MV-4-11 (cell line): ENCODE measurements at places on chromosomes 16 and 17.

GRCh38 chr17:82440991-82441627 lies 9.4 kb downstream of the CYBC1 start:
- DNase-seq, result peak; percentile 53

DNA sequence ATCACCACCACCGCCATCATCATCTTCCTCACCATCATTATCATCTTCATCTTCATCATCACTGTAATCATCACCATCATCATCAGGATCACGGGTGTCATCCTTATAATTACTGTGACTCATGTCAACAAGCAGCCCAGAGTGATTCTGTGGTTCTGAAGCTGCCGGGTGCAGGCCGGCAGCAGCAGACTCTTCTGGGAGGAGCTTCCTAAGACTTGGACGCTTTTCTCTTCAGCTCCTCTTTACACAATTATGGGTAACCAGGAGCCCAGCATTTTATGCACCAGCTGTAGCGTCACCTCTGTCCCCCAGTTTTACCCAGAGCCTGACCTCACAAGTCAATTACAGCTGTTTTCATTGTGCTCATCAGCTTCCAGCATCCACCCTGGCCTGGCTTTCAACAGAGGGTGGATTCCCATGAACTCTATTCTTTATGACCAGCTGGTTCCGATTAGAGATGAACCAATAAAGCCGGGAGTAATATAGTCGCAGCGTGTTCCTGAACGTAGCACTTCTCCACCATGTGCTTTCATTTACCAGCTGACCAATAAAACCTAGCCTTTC lies 275.8 kb downstream of the FOXL1 start:
- no peak for DNase-seq

DNA sequence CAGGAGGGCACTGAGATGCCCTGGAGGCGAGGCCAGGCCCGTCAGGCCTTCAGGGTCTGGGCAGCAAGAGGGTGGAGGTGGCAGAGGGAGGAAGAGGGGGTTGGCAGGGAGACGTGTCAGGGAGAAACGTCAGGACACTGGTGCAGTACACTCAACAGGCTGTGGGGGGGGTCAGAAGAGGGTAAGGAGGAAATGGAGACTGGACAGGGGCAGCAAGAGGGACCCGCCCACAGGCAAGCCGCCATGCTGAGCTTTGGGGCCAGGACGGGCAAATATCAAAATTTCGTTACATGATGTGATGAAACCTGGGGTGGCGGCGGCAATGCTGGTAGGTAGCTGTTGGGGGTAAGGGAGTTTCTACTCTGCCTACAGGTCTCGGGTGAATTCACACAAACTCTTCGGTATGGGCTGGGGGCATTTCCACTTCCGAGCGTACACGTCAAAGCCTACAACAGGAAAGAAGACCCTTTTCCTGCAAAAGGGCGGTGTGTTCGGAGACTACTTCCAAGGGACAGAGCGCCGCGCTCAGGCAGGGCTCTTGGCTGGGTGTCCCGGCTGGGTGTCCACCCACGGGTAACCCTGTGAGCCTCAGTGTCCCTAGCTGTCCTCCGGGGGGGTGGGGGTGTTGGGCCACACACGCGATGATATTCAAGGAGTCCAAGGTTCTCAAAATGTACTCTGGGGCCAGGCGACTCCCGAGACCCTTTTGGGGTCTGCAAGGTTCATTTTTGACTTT lies 43.3 kb upstream of the ATP2A3 start:
- no peak for DNase-seq

GRCh38 chr16:68420366-68420942 lies 27.9 kb downstream of the SMPD3 start:
- DNase-seq, result no peak

DNA sequence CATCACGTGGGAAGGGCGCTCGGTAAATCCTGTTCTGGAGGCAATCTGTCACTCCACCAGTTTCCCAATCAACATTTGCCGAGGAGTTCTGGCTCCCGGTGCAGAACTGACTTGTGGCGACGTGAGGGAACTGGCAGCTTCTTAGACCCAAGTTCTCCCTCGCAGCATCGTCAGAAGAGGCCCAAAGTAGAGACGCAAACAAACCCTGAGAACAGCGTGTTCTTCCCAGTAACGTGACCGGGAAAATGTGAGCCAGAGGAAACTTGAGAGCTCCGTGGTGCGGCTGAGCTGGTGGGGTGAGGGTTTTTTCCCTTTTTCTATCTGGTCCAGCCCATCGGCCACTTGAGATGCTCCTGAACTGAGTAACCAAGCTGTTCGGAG lies 158.9 kb upstream of the CACNG5 start:
- DNase-seq, result no peak

DNA sequence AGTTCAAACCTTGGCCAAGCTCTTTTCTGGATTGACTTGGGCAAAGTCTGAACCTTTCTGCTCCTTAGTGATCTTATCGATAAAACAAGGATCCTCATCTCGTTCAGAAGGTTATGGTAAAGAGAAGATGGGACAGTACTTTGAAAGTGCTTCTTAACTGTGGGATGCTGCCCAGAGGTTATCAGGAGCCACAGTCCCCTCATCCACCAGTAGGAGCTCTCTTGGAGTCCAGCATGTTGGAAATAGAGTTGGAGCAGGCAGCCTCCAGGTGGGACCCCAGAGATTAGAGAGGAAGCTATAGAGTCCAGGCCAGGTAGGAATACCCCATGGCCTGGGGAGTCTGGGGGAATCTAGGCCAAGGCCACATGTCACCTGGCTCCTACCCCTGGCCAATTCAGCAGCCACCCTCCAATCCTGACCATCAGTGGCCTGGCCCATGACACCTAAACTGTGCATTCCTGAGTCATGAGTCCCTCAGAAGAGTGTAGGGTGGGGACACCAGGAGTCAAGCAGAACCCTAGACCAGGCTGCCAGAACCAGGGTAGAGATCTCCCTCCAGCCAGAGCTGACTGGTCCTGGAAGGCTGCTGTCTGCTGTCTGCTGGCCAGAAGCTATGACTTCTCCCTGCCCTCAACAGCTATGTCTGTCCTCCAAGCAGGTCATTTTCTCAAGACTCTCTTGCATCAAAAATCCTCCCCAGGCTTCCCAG lies 144.3 kb downstream of the AIPL1 start:
- no peak for DNase-seq

- DNase-seq, result no peak
These were observed 27.3 kb downstream of the GRIN2C start for GRCh38 chr17:74832421-74832820.

DNA sequence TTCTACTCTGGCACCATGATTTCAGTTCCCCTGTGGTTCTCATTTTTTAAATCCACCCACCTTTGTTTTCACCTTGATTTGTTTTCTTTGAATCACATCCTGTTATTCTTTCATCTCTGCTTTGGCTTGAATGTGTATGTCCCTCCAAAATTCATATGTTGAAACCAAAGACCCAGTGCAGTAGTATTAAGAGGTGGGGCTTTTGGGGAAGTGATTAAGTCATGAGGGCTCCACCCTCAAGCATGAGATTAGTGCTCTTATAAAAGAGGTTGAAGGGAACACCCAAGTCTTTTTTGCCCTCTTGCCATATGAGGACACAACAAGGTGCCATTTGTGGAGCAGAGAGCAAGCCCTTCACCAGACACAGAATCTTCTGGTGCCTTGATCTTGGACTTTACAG lies 382.3 kb downstream of the SLC39A11 start:
- peak; percentile 35 for DNase-seq

- DNase-seq, result no peak
These were observed 291.7 kb downstream of the CEP112 start for GRCh38 chr17:65900216-65900615.

DNA sequence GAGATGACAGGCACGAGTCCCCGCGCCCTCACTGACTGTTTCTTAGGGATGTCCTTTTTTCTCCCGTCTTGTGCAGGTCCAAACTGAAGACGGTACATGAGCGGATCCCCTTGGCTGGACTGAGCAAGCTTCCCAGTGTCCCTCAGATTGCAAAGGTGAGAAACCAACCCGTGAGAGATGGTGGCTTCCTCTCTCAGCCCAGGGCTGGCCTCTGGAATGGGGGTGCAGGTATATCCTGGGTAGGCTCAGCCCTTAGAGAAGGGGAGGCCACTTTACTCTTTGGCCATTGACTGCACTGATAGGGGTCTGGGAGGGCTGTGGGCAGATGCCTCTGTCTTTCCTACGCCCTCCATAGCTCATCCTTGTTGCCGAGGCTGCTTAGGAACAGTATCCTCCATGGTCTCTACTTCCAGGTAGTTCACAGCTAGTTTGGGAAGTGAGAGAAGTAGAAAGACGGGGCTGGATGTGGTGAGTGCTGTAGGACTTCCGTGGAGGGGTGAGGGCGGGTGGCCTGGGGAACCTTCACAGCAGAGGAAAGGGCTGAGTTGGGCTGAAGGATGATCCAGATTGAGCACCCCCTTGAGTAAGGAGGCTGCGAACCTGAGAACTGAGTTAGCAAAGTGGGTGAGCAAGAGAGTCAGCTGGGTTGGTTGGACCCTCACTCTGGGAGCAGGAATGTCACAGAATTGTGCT lies 83.0 kb downstream of the OR1D5 start:
- no peak for DNase-seq

DNA sequence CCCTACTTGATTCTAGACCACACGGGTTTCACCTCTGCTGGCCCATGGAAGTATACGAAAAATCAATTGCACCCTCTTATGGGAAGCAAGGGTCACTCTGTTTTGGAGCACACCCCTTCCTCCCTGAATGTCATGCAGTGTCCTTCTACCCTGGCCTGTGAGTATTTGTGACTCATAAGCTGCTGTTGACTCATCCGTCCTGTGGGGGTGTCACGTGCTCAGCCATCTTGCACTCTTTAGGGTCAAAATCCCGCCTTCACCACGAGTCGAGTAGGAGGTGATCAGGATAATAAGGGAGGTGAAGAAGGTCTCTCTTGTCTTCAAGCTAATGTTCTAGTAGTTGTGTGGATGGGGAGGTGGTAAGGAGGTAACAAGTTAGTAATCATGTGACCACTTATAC lies 341.0 kb upstream of the EEF2KMT start:
- no peak for DNase-seq

DNA sequence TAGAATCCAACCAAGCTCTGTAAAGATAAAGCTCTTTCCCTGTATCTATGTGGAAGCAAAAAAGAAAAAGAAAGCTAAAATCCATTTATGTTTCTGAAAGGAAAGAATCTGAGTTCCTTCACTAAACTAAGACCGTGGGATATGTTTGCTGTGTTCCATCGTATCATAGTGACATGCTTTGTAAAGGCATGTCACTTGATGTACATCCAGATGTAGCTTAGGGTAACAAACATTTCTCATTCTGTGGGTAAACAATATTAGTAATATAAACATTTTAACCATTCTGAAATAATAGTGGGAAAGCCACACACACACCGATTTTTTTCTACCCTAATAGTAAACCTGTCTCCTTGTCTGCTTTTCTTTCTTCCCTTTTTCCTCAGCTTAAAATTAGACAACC lies 78.1 kb downstream of the TUBD1 start:
- DNase-seq, result no peak

DNA sequence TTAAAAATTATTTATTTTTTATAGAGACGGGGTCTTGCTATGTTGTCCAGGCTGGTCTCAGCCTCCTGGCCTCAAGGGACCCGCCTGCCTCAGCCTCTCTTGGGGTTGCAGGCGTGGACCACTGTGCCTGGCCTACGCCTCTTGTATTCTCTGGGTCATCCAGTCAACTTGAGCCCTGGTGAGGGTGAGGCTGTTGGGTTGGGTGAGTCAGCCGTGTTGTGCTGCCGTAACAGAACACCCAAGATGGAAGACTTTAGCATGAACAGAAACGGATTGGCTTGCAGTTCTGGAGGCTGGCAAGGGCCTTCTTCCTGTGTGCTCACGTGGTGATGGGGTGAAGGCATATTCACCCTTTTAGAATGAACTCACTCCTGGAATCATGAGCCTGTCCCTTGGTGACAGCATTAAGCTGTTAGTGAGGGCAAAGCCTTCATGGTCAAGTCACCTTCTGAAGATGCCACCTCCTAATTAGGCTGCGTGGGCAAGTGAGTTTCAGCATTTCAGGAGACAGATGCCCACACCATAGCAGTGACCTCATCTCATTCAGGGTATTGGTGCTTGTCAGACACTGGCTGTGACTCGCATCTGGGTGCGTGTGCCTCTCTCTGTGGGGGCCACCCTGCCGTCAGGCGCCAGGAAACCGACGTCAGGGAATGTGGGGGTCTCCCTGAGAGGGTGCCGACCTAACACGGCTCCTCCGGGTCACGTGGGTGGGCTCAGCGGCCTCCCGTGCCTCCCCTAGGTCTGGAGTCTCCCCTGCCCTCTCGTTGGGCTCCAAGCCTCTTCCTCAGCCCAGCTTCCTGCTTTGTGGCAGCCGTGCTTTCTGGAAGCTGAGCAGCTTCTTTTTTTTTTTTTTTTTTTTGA lies 49.8 kb downstream of the WDR45B start:
- peak; percentile 11 for DNase-seq

GRCh38 chr17:81986606-81987005 lies 9.2 kb downstream of the ASPSCR1 start:
- no peak for DNase-seq

- DNase-seq, result no peak
These were observed 510.3 kb upstream of the ZFHX3 start for GRCh38 chr16:73558219-73558618.

- no peak for DNase-seq
These were observed 3.3 kb downstream of the KCNH4 start for GRCh38 chr17:42177684-42178083.

GRCh38 chr16:3915426-3916260 lies 35.1 kb upstream of the CREBBP start:
- DNase-seq, result no peak

DNA sequence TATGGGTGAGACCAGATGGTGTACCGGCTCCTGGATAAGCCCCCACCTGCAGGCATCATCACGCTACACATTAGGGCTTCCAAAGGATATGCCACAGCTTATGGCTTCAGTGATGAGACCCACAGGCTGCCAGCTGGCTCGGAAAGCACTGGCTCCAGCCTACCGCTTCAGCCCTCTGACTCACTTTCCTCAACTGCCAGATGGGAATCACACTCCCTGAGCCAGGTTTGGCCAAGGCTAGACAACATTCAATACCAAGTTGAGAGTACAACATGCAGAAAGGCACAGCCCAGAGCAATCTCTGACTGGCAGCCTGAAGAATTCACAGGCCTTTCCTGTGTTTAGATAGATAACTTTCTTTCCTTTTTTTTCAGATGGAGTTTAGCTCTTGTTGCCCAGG lies 10.3 kb downstream of the CENPV start:
- DNase-seq, result no peak

- DNase-seq, result no peak
These were observed 6.3 kb downstream of the MYBBP1A start for GRCh38 chr17:4548721-4549531.

- DNase-seq, result no peak
These were observed 138.0 kb upstream of the CPHXL start for GRCh38 chr16:75864243-75864642.
